Caco-2 (cell line): ENCODE measurements at places on chromosomes 1 and 21.
A peak's percentile ranks its signal among the peaks of the same experiment; 100 is the strongest.

DNA sequence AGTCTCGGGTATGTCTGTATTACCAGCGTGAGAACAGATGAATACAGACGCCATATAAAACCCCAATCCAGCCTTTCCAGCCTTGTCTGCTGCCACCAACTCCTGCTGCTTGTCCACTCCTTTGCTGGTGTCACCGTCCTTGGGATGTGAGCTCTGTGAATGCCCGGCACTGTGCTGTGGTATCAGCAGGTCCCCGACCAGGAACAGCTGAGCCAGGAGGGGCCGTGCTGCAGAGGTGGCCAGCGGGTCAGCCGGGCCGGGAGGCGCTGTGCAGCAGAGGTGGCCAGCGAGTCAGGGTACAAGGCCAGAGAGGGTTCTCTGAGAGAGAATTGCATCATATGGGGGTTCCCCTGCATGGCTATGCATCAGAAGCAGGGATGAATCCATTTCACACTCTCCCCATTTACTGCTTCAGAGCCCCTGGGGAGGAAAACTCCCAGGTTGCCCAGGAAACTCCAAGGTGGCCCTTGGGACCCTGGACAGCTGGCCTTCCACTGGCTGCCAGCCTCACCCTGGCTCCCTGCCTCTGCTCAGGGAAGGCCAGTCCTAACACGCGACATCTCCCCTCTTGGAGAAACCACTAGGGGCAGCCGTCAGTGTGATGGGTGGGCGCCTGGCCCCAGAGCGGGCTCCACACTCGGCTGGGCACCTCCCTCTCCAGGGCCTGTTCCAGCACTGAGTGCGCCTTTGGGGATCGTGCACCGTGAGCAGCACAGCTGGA lies 122.4 kb upstream of the COL6A1 start:
- H3K36me3 ChIP-seq, result no peaks in the 10 kb centered on the region
- no peak overlapping the region for H3K4me3 ChIP-seq
- H3K4me1 ChIP-seq, result no peaks in the 10 kb centered on the region

- no peaks in the 10 kb centered on the region for H3K36me3 ChIP-seq
- peaks cover 51% of the 10 kb centered on the region for H3K4me1 ChIP-seq
- peak overlapping the region; percentile 84 for H3K27ac ChIP-seq
- peak overlapping the region; percentile 88 for H3K4me3 ChIP-seq
- no peaks in the 10 kb centered on the region; the same call in 1 of the 2 replicates for H3K27me3 ChIP-seq
Observed at GRCh38 chr1:85462931-85463649, 1.9 kb downstream of the DDAH1 start.

GRCh38 chr1:59136541-59137275 lies 160.2 kb upstream of the FGGY start:
- no peak overlapping the region for H3K4me3 ChIP-seq
- no peak for DNase-seq
- H3K4me1 ChIP-seq, result no peaks in the 10 kb centered on the region; the same call in none of the 2 replicates
- no peaks in the 10 kb centered on the region for H3K27me3 ChIP-seq
- H3K36me3 ChIP-seq, result no peaks in the 10 kb centered on the region
- H3K27ac ChIP-seq, result no peak overlapping the region

DNA sequence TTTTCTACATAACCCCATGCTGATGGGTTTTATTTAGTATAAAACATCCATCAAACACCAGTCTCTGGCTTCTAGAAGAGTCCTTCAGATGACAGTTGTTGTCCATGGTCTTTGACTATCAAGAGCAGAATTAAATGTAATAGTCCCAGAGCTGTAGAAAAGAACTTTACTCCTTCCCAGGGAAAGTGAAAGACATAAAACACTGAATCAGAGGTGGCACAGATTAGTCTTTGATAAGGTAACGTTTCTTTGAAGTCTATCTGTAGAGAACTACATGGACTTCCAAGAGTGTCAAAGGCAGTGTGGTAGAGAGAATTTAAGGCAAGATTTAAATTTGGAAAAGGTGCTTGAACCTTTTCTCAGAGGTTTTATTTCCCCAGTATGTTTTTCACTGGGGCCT lies 21.9 kb downstream of the SYNC start:
- no peak overlapping the region for H3K4me3 ChIP-seq
- no peaks in the 10 kb centered on the region for H3K27me3 ChIP-seq
- H3K4me1 ChIP-seq, result no peaks in the 10 kb centered on the region
- H3K27ac ChIP-seq, result no peak overlapping the region
- DNase-seq, result no peak

GRCh38 chr1:15023205-15023604 lies 130.3 kb upstream of the TMEM51 start:
- DNase-seq, result no peak
- no peak overlapping the region for H3K27ac ChIP-seq
- H3K4me1 ChIP-seq, result peaks cover 8% of the 10 kb centered on the region
- no peaks in the 10 kb centered on the region for H3K27me3 ChIP-seq

DNA sequence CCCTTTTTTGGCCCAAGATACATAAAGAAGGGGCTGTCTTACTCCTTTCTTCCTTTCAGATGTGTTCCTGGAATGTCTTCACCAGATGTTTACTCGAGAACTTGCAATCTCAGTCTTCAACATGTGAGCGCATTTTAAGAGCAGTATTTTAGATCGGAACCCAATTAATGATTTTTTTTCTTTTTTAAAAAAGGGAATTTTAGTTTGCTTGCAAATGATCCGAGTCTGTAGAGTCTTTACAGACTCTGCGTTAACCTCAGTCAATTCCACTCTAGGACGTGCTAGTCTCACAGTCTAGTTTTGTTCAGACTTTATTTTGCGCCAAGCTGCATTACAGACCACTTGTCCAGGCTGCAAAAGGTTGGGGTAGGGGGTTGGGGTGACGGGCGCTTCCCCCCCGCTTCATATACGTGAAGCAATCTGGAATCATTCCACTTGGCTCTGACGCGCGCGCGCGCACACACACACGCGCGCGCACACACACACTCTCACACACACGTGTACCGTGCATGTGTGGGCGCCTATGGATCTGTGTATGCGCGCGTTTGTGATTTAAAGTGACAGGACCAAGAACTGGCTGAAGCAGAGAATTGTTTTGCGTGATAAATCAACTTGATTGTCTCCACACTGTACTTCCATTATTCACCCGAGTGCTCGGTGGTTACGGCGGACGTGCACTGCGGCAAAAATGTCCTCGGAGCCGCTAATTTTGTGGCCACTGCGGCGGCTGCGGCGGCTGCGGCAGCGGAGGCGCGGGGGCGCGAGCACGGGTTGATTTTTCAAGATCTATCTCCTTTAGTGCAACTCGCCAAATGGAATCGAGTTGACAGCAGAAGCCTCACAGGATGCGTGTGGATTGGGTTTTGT lies 25.6 kb upstream of the NFIA start:
- H3K27me3 ChIP-seq, result no peaks in the 10 kb centered on the region
- H3K4me1 ChIP-seq, result no peaks in the 10 kb centered on the region
- H3K4me3 ChIP-seq, result peak overlapping the region; percentile 58
- DNase-seq, result no peak
- H3K36me3 ChIP-seq, result no peaks in the 10 kb centered on the region
- no peak overlapping the region for H3K27ac ChIP-seq

GRCh38 chr1:164756741-164757140 lies 197.8 kb downstream of the PBX1 start:
- no peak for DNase-seq
- H3K4me1 ChIP-seq, result peaks cover 6% of the 10 kb centered on the region; the same call in 1 of the 2 replicates
- no peak overlapping the region for H3K27ac ChIP-seq
- no peaks in the 10 kb centered on the region for H3K36me3 ChIP-seq
- no peaks in the 10 kb centered on the region for H3K27me3 ChIP-seq

DNA sequence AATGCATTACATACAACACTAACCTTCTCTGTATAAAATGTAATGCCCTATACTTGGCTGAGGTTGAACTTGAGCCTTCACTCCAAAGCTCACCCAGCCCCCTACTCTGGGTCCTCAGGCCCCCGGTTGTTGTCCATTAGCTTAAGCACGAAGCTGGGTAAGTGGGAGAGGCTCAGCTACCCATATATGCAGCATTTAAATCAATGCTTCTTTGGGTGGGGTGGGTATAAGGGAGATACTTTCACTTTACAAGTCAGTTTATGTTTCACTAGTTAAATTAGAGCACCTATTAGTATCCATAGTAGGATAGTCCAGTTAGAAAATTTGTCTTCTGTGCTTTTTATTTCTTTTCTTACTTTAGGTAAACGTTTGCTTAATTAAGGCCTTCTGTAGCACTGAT lies 151.4 kb downstream of the LMX1A start:
- H3K27ac ChIP-seq, result no peak overlapping the region
- no peaks in the 10 kb centered on the region; the same call in 1 of the 2 replicates for H3K27me3 ChIP-seq
- H3K4me1 ChIP-seq, result no peaks in the 10 kb centered on the region
- H3K36me3 ChIP-seq, result no peaks in the 10 kb centered on the region

DNA sequence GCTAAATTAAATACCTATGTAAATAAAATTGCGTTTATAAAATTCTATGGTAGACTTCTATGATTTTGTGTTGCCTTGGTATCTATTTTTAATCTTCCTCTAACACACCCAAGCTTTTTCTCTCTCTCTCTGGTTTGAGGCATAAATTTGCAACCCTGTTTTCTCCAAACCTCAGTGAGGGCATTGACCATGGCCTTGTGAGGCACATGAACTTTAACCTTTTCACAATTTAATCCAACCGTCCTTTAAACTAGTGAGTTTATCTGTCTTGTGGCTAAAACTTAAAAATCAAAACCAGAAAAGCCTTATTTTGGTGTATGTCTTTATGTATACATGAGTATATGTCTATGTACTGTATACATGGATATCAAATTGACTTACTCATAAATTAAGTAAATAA lies 746.6 kb upstream of the B3GALT2 start:
- no peaks in the 10 kb centered on the region for H3K36me3 ChIP-seq
- no peaks in the 10 kb centered on the region for H3K4me1 ChIP-seq
- no peak overlapping the region for H3K4me3 ChIP-seq
- no peaks in the 10 kb centered on the region for H3K27me3 ChIP-seq

- no peak overlapping the region for H3K4me3 ChIP-seq
- DNase-seq, result no peak
- no peaks in the 10 kb centered on the region; the same call in 1 of the 2 replicates for H3K27me3 ChIP-seq
- no peaks in the 10 kb centered on the region for H3K4me1 ChIP-seq
- H3K36me3 ChIP-seq, result no peaks in the 10 kb centered on the region
- no peak overlapping the region for H3K27ac ChIP-seq
Observed at GRCh38 chr1:247494767-247495166, 36.9 kb upstream of the OR2B11 start.

GRCh38 chr1:156845055-156845952 lies 13.6 kb downstream of the INSRR start:
- no peak overlapping the region for H3K27ac ChIP-seq
- no peak for DNase-seq
- H3K27me3 ChIP-seq, result no peaks in the 10 kb centered on the region
- H3K36me3 ChIP-seq, result no peaks in the 10 kb centered on the region
- H3K4me1 ChIP-seq, result no peaks in the 10 kb centered on the region
- H3K4me3 ChIP-seq, result no peak overlapping the region

GRCh38 chr1:203671047-203671446 lies 44.4 kb downstream of the ATP2B4 start:
- DNase-seq, result no peak
- no peak overlapping the region for H3K4me3 ChIP-seq
- H3K4me1 ChIP-seq, result peaks cover 25% of the 10 kb centered on the region
- H3K27me3 ChIP-seq, result no peaks in the 10 kb centered on the region
- no peaks in the 10 kb centered on the region for H3K36me3 ChIP-seq

- H3K27me3 ChIP-seq, result no peaks in the 10 kb centered on the region
- H3K4me1 ChIP-seq, result peaks cover 63% of the 10 kb centered on the region
- H3K27ac ChIP-seq, result peak overlapping the region; percentile 30
- peak; percentile 5 for DNase-seq
Observed at GRCh38 chr1:223708651-223709268, 3.6 kb upstream of the CAPN2 start.

GRCh38 chr21:37366482-37367316 lies at the start of gene DYRK1A:
DYRK1A (plus strand) TSS chr21:37366773; CDS start chr21:37420375, 53,602 bp downstream.
- DNase-seq, result peak; percentile 100
- H3K4me1 ChIP-seq, result peaks cover 31% of the 10 kb centered on the region
- H3K4me3 ChIP-seq, result peak within 1 kb of the TSS; percentile 92
- no peaks in the 10 kb centered on the region for H3K36me3 ChIP-seq
